Fibroblast of the conjunctiva (primary cell): ENCODE measurements at places on chromosomes 5 and 9.

DNA sequence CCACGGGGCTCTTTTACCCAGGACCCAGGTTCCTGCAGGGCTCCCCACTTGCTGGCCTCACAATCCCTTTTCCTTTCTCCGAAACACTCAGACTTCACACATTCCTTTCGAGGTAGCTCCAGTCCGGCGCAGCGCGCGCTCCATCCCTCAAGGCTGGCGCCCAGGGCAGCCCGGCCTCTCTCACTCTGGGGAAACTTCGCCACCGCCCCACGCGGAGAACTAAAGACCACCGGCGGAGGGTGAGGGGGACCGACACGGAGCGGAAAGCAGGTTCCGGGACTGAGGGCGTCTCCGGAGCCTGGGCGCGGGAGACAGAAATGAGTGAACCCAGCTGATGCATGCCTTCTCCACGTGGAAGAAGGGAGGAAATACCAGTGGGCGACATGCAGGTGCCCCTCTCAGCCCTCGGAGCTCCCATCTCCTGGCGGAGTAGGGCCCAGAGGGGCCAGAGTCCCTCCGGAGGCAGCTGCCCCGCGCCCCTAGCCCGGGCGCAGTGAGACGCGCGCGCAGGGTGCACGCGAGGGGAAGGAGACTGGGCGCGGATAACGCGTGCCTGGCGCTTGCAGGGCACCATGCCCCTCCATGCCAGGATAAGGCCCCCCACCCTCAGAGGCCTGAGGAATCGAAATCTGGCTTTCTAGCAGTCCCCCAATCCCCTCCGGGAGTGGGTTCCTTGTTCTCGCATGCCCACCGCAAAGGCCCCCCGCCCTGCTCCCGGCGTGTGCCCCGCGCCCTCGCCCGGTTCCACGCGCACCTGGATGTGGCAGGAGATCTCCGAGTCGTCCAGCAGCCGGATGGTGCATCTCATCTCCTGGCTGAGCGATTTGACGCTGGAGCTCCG lies 650 bp downstream of the FRMD3 start:
- no peak for DNase-seq

DNA sequence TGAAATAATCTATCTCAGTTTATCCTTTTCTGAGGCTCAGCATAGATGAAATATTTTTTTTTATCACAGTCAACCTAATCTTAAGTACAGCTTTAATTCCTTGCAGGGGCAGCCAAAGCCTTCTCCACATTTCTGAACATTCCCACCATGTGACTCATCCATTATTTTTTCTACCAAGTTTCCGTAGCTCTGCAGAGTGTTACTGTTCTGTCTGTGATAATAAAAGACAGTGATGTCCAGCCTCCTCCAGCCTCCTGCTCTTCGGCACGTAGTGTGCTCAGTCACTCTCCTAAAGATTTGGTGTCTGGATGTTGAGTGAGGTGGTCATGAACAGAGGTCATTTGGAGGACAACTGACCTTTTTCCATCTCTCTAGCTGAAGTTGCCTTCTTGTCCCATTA lies 338.1 kb upstream of the ADAMTS16 start:
- no peak for DNase-seq

- no peak for DNase-seq
Measured at GRCh38 chr9:91186632-91187108, 175.0 kb downstream of the AUH start.

DNA sequence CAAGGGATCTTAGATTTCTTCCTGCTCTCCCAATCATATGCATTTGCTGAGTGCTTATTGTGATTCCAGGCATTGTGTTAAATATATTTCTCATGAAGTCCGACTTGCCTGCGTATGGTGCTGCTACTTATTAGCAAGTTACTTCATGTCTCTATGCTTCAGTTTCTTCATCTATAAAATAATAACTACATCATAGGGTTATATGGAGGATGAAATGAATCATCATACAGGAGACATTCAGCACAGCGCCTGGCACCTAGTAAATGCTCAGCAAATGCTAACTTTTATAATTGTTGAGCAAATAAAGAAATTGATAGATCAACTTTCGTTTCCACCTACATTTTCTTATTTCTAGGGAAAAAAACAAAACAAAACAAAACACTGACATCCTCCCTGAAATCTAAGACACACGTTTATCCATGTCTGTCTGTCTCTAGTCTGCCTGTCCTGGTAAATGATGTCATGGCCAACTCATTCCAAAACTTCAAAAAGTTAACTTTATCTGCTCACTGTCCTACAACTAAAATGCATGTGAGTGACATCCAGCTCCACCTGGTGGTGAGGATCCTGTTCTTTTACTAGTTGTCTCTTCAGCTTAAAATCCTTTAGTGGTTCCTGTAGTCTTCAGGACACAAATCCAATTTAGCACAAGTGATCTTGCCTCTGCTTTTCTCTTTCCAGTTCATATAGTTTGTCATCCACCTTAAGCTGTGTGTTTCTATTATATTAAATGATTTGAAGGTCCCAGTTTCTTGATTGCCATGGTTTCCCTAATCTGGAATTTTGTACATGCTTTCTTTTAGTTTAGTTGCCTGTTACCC lies 27.7 kb downstream of the PPP3R2 start:
- DNase-seq: peak; percentile 13

DNA sequence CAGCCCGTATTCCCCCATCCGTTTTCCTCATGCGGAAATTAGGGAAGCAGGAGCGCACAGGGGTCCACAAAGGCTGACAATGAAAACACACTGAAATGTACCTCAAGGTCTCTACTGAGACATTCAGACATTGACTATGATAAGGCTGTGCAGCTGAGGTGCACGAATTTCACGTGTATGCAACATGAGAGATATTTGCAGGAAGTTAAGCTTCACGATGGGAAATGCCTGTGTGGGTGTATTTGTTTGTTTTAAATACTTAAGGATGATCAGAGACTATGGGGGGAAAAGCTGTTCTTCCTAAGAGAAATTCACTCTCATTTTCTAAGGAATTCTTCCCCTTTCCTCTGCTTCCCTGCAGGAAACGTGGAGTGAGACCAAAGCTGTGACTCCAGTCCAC lies 2.6 kb upstream of the SPATA31E1 start:
- DNase-seq: no peak

GRCh38 chr5:143001764-143002351 lies 231.7 kb downstream of the ARHGAP26 start:
- peak; percentile 46 for DNase-seq

DNA sequence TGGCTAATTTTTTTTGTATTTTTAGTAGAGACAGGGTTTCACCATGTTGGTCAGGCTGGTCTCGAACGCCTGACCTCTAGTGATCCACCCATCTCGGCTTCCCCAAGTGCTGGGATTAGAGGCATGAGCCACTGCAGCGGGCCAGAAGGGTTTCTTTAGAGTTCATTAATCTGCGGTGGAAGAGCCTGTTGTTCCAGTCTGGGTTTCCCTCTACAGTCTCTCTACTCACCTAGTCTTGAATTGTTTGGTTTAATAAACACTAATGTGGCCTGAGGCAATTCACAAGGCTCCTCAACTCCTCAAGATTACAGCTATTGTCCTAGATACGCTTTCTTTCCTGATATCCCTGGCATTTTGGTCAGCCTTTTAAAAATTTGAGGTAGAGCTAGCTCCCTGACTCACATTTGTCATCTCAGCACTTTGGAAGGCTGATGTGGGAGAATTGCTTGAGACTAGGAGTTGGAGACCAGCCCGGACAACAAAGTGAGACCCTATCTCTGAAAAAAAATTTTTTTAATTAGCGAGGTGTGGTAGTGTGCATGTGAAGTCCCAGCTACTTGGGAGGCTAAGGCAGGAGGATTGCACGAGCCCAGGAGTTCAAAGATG lies 4.6 kb upstream of the SAR1B start:
- DNase-seq: no peak

GRCh38 chr5:42991404-42992087 lies 48.6 kb downstream of the ANXA2R start:
- no peak for DNase-seq

- DNase-seq: peak; percentile 47
Measured at GRCh38 chr9:111730937-111731567, 63.7 kb downstream of the SHOC1 start.

- DNase-seq: no peak
Measured at GRCh38 chr9:132810314-132810713, 67.8 kb downstream of the AK8 start.

DNA sequence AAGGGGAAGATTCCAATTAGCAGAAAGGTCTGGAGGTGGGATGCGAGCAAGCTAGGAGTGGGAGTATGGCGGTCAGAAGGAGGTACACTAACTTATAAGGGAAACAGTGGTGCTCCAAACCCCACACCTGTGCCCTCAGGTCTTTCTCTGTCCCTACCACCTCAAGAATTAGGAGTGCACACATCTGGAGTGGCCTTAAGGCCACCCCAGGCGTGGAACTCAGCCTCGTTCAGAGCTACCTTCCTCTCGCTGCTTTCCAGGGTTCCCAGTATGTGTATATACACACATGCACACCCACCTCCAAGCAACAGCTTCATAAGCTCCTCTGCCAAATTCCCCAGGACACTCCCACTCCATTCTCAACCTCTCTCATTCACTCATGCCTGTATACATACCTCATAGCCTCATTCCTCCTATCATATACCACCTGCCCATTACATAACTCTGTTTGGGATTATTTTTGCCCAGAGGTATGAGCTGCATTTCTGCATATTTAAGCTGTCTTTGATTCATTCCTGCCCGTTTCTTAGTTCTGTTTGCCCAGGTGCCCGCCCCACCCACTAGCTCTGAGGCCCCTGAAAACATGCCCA lies 118.7 kb downstream of the PSD2 start:
- DNase-seq: no peak

DNA sequence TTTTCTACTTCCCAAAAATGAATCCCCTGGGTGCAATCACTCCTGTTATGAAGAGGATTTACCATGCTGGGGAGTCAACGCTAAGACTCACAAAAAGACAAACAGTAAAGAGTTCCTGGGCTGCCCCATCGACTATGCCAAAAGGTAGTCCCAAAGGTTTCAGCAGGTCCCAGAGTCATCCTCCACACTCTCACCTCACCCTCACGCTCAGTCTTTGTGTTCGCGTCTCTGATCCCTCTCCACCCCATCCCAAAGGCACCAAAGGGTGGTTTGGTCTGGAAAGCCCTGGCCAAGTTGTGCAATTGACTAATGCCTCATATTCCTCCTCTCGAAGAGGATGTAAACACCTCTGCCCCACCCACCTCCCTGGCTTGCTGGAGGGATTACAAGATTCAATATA lies 240.2 kb upstream of the NFIL3 start:
- no peak for DNase-seq

- DNase-seq: no peak
Measured at GRCh38 chr5:61618577-61618976, 286.5 kb downstream of the ZSWIM6 start.

DNA sequence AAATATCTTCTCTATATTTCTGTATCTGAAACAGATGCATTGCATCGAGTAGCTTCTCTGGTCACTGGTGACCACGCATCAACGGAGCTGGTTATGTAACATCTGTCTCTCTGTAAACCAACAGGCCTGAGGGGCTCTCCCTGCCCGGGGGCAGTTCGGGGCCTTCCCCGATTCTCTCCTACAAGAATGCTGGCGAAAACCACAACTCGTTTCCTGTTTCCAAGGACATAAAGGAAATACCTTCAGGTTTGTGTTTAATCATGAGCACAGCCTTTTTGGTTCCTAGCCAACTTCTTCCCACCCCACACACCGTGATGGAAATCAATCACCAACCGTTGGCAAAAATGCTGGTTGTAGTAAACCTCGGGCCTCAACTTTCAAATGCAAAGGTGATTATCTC lies 25.1 kb downstream of the GDNF start:
- no peak for DNase-seq

DNA sequence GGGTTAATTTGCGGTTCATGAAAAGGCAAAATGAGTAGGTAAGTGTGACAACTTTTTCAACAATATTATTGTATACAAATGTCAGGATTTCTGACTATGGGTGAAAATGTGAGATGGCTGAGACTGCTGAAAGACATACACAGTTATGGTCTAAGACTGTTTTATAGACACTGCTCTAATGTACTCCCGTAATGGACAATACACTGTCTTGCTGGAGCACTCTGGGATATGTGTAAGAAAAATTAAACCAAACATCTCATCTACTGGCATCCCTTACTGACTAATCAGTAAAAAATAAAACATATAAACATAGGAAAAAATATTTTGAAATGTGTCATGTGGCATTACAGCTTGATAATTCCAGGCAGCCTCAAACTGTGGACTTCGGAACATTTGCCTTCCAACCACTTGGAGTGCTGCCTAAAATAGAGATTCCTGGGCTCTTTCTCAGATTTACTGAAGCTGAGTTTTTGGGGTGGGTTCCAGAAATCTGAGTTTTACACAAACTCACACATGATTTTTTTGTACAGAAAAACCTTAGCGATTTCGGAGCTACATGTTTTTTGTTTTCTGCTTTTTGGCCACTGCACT lies 233.9 kb upstream of the TBCA start:
- DNase-seq: peak; percentile 79

- DNase-seq: no peak
Measured at GRCh38 chr5:39115644-39116343, 41.6 kb upstream of the RICTOR start.

GRCh38 chr9:128716581-128717254 lies 7.2 kb downstream of the ZDHHC12 start:
- DNase-seq: no peak

DNA sequence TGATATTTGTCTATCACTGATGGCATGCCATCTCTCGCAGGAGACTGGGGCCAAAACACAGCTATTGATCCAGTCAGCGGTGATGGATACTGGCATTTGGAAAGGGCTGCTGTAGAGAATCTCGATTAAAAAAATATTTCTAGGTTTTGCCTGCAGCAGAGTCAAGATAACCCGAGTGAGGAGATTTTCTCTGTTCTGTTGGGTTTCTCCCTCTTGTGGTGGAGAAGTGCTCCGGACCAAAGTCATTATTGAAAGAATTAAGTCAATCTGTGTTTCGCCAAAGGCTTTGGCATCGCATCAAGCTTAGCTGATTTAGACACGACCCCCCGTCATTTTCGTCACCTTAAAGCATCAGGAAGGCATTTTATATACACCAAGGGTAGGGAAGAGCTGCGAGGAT lies 97.1 kb upstream of the IRX2 start:
- no peak for DNase-seq

DNA sequence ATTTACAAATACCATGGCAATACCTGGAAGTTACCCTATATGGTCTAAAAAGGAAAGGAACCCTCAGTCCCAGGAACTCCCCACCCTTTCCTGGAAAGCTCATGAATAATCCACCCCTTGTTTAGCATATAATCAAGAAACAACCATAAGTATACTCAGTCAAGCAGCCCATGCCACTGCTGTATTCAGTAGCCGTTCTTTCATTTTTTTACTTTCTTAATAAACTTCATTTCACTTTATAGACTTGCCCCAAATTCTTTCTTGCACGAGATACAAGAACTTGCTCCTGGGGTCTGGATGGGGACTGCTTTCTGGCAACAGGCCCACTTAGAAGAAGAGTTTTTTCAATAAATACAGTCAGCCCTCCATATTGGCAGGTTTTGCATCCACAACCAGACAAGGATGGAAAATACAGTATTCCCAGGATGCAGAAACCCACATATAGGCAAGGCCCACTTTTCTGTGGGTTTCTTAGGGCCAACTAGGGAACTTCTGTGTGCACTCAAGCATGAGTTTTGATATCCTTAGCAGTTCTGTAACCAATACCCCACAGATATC lies 2.8 kb upstream of the TBCA start:
- DNase-seq: no peak

- DNase-seq: peak; percentile 49
Measured at GRCh38 chr5:141412854-141413539, at the start of gene PCDHGA10. TSS of gene PCDHGA10 (plus strand) at chr5:141412987. CDS start at chr5:141413176, 189 bp downstream.

GRCh38 chr5:58961631-58962280 lies 378.9 kb downstream of the RAB3C start:
- DNase-seq: no peak
